ENCODE measurements at places on chromosomes 5 and 9.

GRCh38 chr9:136081113-136081825 lies 13.8 kb downstream of the NACC2 start:
- DNase-seq, result no peak

DNA sequence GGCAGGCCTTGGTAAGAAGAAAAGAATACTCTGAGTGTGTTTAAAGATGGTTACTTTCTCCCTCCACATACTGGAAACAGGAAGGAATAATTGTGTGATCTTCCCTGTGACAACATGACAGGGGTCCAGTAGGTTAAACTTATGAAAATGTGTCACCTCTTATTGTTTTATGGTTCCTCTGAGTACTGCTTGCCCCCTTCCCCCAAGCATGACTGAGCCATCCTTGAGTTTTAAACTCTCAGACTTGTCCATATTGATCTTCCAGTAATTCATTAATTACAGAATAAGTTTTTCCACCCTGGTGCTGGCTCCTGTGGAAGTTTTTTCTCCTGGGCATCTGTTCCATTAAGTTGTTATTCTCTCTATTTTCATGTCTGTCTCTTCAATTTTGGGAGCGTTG lies 95.8 kb downstream of the CNTLN start:
- no peak for DNase-seq

- no peak for DNase-seq
Measured at GRCh38 chr5:159936686-159937329, 20.5 kb downstream of the ADRA1B start.

DNA sequence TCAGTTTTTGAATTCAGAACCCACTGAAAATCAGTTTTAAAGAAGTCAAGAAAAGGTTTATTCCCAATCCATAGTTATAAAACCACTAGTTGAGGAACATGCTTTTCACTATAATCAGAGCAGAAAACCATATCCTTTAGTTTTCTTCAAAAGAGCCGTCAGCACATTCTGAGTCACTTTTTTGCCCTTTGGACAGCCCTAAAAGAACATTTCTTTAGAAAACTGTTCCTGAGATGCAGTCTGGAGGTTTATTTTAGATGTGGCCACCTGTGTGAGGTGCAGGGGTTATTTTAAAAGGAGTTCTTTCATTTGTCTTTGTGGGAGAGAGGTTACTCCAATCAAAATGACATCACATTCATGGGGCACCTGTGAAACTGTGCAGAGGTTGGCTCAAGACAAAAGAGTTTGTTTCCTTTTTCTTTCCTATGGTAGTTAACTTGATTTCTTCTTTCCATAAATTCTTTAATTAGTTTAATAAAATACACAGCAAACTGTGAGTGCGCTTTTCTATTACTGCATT lies 221.6 kb upstream of the RPS23 start:
- no peak for DNase-seq

GRCh38 chr9:134955801-134956200 lies 38.1 kb upstream of the FCN1 start:
- no peak for DNase-seq

- no peak for DNase-seq
Measured at GRCh38 chr9:3332802-3333201, 193.0 kb downstream of the RFX3 start.

GRCh38 chr9:74519419-74519818 lies 22.3 kb downstream of the RORB start:
- no peak for DNase-seq

DNA sequence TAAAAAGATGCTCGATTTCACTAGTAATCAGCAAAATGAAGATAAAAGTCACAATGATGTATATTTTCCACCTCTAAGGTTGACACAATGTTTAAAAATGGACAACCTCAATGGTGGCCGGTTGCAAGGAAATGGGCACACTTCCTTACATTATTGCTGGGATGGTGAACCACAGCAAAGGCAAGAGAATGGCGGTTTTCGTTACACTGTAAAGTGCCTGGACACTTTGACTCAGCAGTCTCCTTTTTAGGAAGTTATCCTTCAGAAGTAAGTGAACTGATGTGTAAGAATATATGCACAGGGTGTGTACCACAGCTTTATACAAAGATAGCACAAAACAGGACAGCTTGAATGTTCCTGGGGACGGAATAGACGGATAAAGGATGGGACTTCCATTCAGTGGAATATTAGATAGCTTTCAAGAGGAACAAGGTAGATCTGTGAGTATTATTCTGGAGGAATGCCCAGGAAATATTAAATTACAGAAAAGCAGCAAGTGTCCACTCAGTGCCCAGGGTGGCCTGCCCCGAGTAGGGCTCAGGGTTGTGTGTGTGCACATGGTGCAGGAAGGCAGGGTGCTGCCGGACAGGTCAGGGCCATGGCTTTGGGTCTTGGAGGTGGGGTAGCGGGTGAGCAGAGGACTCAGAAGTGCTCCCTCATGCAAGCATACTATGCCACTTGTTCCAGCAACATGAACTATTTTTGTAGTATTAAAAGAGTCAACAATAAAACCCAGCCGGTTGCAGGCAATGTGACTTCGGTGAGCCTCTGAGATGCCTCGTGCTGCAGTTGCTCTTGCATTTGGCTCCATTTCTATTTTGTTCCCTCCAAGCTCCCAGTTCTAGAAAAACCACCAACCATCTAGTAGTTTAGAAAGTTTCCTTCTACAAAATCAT lies 24.5 kb downstream of the GADD45G start:
- no peak for DNase-seq

DNA sequence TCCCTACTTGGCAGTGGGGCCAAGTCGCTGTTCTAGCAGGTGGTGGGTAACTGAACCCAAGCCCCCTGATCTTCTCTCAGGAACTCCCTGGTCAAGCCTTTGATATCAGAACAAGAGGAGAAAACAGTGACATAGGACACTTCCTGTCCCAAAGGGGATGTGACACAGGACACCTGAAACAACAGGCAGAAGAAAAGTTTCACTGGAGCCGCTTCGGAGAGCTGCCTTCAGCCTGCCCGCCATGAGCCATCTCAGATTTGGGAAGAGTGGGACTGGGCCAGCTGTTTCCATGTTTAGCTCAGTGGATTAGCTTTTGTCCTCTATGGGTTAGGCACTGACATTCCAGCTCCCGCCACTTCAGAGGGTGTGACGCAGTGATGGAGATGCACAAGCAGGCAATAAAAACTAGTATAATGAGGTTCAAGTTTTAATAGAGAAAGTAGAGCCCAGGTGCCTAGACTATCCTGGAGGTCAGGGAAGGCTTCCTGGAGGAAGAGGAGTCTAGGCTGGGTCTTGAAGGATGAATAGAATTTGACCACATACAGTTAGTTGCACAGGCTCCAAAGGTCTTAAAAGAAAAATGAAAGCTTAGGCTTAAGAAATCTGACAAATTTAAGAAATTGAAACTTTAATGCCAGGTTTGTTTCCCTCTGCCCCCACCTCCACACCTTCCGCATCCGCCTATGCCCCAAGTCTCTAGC lies 104.1 kb upstream of the SPRY4 start:
- DNase-seq, result no peak

GRCh38 chr9:137354153-137354844 lies 52.2 kb upstream of the NRARP start:
- DNase-seq, result no peak

- no peak for DNase-seq
Measured at GRCh38 chr9:28051559-28052503, 478.6 kb upstream of the C9orf72 start.

GRCh38 chr5:51731421-51732029 lies 348.3 kb downstream of the ISL1 start:
- no peak for DNase-seq

DNA sequence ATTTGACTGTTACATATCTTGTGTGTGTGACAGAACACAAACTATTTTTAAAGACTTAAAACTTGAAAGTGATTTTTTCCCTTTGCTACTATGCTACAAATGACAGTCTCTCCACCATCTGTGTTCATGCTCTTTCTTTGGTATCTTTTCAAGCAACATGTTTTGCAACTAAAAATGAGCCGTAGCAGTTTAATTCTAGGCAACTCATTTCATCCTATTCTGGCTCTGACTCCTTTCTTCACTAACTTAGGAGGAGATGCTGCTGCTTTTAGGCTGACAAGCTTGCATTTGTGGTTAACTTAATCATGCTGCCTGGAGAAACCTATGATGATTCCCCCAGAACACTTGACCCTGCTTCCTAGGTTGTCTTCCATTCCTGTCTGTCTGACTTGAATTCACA lies 100.6 kb downstream of the HACD4 start:
- DNase-seq, result no peak

- DNase-seq, result no peak
Measured at GRCh38 chr9:136056546-136057235, 38.4 kb downstream of the NACC2 start.

DNA sequence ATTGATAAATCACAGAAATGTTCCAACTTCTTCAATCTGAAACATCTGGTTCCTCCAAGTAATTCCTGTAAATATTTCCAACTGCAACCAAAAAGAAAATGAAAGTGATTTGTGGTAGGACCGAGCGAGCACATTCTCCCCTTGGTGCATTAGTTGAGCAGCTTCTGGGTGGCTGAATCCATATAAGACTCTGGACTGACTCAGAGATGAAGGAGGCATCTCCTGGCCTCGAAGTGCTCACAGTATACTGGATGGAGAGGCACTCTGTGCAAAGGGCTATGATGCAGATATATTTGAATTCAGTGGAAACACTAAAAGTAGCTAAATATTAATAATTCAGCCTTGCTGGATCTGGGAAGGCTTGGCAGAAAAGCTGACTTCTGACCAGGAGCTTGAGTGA lies 265.0 kb downstream of the MARCHF11 start:
- no peak for DNase-seq

- no peak for DNase-seq
Measured at GRCh38 chr5:133562554-133562953, 49.8 kb downstream of the FSTL4 start.

GRCh38 chr9:107158321-107158720 lies 124.8 kb upstream of the RAD23B start:
- DNase-seq, result no peak

GRCh38 chr5:169941542-169941941 lies 38.8 kb downstream of the INSYN2B start:
- no peak for DNase-seq

- DNase-seq, result no peak
Measured at GRCh38 chr5:57938174-57938557, 455.6 kb upstream of the ACTBL2 start.

GRCh38 chr9:130328349-130328801 lies 62.8 kb downstream of the HMCN2 start:
- DNase-seq, result no peak

- no peak for DNase-seq
Measured at GRCh38 chr5:127299678-127300077, 9.1 kb downstream of the MEGF10 start.
